D721Med (cell line): ENCODE measurements at places on chromosomes 6 and 20.

DNA sequence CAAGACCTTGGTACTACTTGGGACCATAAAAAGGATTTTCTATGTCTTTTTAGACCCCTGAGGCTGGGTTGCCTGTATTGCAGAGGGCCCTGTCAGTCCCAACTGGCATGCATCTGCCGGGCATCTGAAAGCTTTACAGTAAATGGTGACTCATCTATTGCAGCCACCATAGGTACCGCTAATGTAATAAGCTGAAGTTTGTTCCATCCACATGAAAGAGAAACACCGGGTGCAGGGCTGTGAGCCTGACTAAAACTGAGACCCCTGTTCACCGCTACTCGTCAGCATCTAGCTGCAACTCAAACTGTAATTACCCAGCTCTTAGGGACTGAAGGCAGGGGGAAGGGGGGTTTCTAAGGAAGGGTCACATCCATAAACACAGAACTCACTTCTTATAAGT, 49.5 kb downstream of the TRERF1 start:
- DNase-seq = no peak

GRCh38 chr6:157892363-157892877, 69.4 kb downstream of the SNX9 start:
- no peak for DNase-seq

- no peak for DNase-seq
These were observed 93.3 kb downstream of the RNASET2 start for GRCh38 chr6:166862978-166863530.

GRCh38 chr20:46176739-46177378, 58.7 kb downstream of the CD40 start:
- DNase-seq = no peak

DNA sequence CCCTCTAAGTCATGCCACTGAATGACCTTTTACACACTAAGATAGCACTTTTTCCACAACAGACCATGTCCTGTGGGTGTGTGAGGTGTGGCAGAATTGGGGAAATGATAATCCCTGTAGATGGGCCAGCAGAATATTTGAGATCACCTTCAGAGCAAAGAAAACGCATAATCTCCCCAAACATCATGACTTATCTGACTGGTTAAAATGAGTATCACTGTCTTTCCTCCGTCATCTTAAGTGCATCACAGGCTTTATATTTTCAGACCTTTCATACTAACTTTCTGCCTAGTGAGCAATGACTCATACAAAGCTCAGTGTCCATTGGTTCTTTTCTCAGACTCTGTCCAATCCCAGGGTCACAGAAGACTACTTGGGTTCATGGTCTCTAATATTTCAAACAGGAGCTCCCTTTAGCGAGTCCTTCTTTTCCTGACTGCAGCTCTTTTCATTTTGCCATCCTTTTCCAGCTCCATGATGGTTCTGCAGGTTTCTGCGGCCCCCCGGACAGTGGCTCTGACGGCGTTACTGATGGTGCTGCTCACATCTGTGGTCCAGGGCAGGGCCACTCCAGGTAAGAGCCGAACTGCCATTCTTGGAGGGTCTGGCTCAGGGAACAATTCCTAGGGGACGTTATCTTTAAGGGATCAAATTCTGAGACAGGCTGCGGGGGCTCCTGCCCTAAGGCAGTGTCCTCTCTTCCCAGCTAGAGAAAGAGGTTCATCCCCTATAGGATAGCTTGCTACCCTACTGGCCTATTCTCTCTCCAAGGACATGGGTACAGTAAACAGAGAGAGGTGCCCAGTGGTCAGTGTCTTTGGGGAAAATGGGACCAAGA, at the start of gene HLA-DPB1:
Gene HLA-DPB1, plus strand, starts transcription at position 423 of the 838 bp plus-strand sequence. Its CDS starts 52 bp downstream, at position 475.
- DNase-seq = peak; percentile 25

DNA sequence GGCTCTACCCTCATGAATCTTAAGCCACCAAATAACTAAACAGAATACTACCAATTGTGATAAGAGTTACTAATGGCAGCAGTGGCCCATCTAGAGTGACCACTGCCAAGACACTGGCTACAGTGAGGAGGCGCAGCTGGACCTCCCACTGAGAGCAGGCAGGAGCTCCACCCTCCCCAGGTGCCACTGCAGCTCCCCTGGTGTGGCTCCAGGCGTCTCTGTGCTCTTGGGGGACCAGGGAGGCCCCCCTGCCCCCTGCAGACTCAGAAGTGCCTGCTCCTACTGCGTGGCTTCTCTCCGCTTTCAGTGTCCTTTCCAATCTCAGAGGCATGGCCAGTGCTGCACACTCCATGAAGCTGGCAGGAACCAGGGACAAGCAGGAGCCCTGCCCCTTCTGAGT, 23.4 kb downstream of the MC3R start:
- no peak for DNase-seq

DNA sequence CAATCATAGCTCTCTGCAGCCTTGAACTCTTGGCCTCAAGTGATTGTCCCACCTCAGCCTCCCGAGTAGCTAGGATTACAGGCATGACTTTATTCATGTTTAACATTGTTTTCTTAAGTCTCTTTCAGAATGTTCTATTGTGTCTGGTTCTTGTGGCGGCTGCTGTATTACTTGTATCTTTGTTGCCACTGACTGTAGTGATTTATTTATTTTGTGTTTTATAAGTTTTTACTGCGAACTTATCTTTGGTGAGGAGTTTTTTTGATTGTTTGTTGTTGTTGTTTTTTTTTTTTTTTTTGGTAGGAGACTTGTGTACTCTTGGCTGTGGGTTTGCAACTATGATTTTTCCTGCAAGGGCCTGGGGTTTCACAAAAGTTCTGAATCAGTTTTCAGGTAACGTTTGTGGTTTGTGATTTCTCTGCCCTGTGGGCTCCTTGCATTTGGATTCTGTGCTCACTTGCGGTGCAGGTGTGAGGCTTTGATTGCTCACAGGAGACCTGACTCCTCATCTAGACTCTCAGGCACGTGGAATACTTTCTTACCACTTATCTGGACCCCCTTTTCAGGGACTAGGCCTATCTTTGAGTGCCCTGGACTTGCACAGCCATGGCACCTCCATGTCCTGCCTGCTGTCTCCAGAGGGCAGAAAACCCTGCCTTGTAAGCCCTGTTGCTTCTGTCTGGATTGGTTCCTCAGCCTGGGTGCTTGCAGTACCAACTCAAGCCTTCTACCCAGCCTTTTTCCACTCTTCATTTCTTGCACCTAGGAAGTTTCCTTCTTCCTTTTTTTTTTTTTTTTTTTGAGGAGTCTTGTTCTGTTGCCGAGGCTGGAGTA, 25.2 kb downstream of the KIF25 start:
- no peak for DNase-seq

- DNase-seq = no peak
These were observed 80.1 kb upstream of the MARCKS start for GRCh38 chr6:113776998-113777397.

DNA sequence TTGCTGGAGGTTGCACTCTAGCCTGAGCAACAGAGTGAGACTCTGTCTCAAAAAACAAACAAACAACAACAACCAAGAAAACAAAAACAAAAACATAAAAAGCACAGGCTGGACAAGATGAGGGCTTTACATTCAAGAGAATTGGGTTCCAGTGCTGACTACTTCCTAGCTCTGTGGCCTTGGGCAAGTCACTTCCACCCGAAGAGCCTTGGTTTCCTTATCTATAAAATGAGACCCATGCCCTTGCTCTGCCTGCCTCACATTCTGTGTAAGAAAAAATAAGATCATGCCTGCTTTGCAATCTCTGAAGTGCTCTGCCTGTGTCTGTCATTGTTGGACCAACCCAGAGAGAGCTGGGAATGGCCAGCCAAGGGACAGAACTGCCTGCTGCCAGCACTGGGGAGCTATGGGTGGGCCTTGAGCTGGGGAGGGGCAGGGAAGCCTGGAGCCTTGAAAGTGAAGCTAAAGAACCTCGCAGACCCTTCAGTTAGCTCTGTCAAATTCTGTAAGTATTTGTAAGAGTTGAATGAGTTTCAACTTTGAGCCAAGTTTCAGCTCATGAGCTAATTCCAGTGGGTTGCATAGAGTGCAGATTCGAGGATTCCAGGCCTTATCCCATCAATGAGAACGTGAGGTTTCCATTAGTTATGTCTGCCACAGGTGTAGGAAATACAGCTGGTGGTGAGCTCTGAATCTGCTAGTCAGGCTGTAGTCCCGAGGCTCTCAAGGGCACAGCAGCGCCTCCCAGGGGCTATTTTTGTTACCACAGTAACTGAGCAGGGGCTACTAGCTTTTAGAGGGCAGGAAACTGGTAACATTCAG, 93.2 kb downstream of the DLGAP4 start:
- peak; percentile 67 for DNase-seq

DNA sequence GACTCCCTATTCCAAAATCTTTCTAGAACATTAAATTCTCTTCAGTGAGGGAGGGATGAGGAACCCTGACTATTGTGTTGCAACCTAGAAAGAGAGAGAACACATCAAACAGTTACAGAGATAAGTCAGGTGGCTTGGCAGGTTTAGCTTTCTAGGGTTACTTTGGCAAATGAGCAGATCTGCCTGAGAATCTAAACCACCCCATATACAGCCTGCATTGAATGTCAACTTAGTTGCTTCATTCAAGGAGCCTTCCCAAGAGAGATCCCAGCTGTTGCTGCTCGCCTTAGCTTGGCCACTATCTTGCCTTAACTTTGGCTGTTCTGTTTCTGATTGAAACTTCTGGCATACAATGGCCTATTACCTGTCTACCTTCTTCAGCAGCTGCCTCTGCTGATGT, 74.7 kb upstream of the TCF21 start:
- no peak for DNase-seq

- no peak for DNase-seq
These were observed 8.9 kb downstream of the RPS10 start for GRCh38 chr6:34416877-34417371.

- no peak for DNase-seq
These were observed 379.6 kb downstream of the COL12A1 start for GRCh38 chr6:74826263-74826662.

GRCh38 chr6:47679322-47679906, 19.0 kb upstream of the ADGRF4 start:
- no peak for DNase-seq

DNA sequence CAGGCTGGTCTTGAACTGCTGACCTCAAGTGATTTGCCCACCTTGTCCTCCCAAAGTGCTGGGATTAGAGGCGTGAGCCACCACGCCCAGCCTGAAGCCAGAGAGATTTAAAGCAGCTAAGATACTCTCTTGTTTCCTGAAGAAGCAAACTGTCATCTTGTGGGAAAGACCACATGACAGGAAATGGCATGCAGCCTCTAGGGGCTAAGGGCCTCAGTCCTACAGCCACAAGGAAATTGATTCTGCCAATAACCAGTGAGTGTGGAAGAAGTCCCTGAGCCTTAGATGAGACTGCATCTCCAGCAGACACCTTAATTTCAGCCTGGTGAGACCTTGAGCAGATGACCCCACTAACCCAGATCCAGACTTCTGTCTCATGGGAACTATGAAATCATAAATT, 40.9 kb downstream of the KIZ start:
- DNase-seq = no peak

DNA sequence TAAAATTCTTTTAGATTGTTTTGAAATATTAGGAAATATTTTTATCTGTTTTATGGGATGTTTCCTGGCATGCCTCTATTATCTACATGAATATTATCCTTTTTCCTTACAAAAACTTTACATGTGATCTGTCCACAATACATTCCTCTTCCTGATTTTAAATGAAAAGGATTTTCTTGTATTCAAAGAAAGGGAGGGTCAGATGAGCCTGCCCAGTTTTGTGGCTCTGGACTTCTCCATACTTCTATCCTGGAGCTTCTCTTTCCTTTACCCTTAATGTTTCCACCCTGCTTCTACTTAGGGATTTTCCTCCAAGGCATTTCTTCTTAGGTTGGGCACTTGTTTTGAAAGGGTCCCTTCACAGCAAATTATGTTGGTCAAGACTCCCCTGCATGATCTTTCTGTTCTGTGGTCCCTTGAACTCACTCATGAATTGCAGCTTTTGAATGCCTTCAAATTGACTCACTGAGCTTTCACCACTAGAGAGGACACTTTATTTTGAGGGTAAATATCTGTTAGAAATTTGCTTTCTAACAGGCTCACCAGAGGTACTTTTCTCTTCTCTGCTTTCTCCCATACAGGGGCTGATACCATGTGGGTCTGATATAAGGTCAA, 104.9 kb downstream of the CENPW start:
- DNase-seq = no peak

DNA sequence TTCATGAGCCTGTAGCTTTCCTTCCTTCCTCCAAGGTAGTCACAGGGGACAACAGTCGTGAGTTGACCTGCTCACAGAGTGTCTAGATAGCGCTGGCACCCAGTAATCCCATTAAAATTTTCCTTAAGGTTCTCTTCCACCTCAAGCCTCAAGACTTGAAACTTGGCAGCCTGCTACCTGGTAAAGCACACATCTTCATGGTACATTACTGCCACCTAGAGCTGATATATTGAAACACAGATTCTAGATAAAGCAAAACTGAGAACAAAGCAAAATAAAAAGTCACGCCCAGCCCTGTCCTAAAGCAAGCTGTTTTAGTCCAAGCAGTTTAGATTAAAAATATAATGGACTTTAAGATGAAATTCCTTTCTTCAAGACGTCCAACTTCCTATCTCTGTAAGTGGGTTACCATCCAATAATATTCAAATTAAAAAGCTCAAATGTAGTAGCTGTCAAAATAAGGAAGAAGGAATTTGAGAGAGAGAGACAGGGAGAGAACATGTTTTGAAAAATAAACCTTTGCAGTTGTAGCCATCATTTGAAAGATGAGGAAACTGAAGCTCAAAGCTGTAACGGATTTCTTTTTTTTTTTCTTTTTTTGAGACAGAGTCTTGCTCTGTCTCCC, 50.7 kb upstream of the CD83 start:
- DNase-seq = no peak

DNA sequence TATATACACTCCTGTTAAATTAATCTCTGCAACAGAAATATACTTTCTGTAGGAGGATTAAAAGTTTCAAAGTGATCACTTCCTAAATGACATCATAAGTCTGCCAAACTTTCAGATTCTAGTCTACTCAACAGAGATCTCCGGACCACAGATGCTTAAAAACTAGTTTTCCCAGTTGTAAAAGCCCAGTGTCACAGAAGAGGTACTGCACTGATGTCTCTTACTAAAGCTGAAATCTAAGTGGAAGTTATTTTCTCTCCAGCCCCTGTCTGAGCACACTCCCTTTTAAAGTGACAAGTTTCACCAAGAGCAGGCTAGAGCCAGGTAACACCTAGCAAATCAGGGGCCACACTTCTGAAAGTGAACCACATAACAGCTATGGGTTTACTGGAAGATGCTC, 71.6 kb upstream of the DST start:
- no peak for DNase-seq

- DNase-seq = no peak
These were observed 711.1 kb upstream of the EPHA7 start for GRCh38 chr6:94130478-94130877.

- DNase-seq = no peak
These were observed 24.2 kb upstream of the TPD52L1 start for GRCh38 chr6:125129354-125129753.

DNA sequence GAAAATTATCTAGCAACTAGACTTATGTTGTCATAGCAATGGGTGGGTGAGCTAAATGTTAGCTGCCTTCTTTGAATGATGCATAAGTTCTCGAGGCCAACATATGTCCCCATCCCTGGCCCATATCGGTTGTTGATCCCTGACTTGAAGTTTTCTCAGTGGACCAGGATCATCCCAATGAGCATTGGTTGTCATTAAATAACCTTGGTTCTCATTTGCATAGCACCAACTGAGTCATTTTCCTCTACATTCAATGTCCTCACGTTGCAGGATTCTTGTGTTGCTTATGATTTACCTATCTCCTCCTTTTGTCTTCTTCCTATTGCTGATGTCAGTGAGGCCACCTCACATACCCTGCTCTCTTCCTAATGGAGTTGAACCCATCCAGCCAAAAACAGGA, 12.1 kb upstream of the AHCY start:
- DNase-seq = no peak

GRCh38 chr20:34834459-34834893, 9.0 kb upstream of the NCOA6 start:
- no peak for DNase-seq

GRCh38 chr6:162613310-162613709, 114.3 kb downstream of the PRKN start:
- no peak for DNase-seq
